ENCODE measurements at places on chromosomes 5 and 9.

GRCh38 chr9:124870723-124871122 lies 8.8 kb downstream of the ARPC5L start:
- DNase-seq = no peak

DNA sequence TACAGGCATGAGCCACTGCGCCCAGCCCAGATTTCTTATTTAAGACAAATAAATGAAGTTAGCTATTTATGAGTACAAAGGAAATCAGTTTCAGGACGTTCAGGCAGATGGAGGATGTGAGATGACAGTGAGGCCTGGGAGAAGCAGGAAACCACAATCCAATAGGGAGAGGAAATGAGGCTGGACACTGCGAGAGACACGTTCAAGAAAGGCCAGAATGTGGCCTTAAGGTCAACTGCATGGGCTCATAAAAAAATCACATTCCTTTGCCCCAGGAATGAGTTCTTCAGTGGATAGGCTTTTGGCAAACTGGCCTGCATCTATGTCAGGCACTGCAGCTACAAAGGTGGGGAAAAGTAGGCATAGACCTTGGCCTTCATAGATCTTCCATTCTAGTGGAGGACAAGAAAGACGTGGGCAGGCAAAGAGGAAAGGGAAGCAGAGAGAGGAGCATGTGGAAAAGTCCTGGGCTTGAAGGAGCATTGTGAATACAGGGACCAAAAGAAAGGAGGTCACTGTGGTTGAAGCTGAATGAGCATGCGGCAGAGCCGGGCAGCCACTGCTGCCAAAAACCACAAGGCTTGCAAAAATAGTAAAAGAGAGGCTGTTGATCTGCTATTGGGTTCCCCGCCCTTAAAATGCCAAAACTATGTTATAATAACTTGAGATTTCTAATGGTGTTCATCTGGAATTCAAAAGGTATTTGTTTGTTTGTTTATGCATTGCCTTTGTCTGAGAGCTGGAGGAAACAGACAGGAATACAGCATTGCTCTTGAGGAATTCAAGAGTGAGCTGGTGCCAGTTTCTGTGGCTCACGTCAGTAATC lies 133.0 kb downstream of the GNA14 start:
- no peak for DNase-seq

DNA sequence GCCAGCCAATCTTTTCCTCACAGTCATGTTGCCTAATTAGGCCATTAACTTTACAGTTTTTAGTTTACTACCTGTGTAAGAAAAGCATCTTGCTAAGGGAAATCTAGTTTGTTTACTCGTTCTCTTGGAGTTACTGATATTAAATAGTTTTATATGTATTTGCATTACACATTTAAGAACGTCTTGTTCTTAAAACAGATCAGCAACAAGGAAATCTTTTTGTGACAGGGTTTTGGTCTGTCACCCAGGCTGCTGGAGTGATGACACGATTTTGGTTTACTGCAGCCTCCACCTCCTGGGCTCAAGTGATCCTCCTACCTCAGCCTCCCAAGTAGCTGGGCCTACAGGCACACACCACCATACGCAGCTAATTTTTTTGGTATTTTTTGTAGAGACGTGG lies 29.2 kb upstream of the MSH3 start:
- DNase-seq = no peak

- DNase-seq = no peak
Measured at GRCh38 chr5:157993986-157994691, 135.2 kb upstream of the CLINT1 start.

GRCh38 chr9:113976915-113977314 lies 100.8 kb downstream of the ZNF618 start:
- no peak for DNase-seq

DNA sequence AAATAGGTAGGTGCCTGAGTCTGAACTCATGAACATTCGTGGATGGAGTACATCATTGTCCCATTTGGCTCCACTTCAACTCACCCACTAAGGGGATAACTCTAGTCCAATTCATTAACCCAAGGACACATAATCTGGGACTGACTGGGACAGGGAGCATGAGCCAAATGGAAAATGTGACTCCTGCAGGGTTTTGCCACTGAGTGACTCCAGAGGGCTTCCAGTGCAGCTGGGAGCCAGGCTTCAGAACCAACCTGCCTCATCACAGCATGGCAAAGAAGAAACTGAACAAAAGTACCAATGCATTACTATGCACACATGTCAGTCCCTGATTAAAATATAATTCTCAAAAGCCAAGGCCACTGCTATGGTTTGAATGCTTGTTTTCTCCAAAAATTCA lies 159.7 kb upstream of the SNX2 start:
- no peak for DNase-seq

GRCh38 chr5:109848130-109848529 lies 158.4 kb downstream of the MAN2A1 start:
- DNase-seq = no peak

DNA sequence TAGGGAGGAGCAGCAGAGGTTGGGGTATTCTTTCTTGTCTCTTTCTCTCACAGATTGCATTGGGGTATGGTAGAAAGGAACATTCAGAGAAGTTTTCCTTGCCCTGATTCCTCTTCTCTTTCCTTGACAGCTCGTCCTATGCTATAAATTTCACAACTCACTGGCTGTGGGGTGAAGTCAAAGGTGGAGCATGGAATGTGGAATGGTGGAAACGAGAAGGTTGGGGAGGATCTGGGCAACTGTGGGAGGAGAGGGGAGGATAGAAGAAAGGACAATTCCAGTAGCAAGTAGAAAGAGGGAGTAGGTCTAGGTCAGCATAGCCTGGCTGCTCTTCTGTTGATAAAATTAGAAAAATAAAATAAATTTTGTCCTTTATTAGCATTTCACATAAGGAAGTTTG lies 39.0 kb upstream of the POC5 start:
- DNase-seq = no peak

GRCh38 chr5:82388181-82388580 lies 110.0 kb upstream of the RPS23 start:
- no peak for DNase-seq

- DNase-seq = no peak
Measured at GRCh38 chr9:38394416-38394815, 1.9 kb downstream of the ALDH1B1 start.

GRCh38 chr5:157511651-157512644 lies 51.9 kb downstream of the NIPAL4 start:
- peak; percentile 83 for DNase-seq

GRCh38 chr5:173258466-173258865 lies 23.5 kb upstream of the NKX2-5 start:
- DNase-seq = no peak

GRCh38 chr5:1152156-1152555 lies 40.3 kb upstream of the SLC12A7 start:
- DNase-seq = peak; percentile 48

DNA sequence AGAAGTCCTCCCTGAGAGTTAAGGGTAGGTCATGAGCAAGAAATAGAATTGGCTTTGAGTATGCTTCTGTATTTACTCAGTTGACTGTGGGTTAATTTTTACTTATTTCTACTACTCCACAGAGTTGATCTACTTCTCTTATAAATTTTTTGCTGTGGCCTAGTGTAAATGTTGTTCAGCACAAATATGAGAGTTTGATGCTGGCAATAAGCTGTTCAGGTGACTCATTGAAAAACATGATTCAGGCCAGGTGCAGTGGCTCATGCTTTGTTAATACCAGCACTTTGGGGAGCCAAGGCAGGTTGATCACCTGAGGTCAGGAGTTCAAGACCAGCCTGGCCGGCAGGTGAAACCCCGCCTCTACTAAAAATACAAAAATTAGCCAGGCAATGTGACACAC lies 4.5 kb upstream of the CDK7 start:
- DNase-seq = no peak

DNA sequence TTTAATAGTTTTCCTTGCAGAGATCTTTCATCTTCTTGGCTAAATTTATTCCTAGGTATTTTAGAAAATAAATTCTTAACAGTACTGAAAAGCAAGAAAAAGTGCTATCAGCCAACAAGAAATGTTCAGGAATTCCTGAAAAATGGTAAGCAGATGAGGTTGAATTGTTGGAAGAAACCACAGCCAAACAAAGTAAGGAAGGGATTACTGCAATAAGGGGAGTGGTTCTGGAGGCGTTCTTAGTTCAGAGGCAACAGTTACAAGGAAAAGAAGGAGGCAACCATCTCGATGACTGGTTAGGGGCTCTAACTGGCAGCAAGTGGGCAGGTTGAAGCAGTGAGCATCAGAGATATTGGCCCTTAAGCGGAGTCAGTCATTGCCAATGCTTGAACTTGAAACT lies 12.8 kb upstream of the OR13J1 start:
- no peak for DNase-seq

GRCh38 chr5:6736524-6737042 lies 23.4 kb downstream of the TENT4A start:
- no peak for DNase-seq

GRCh38 chr5:26666371-26666770 lies 372.0 kb downstream of the CDH9 start:
- DNase-seq = no peak

DNA sequence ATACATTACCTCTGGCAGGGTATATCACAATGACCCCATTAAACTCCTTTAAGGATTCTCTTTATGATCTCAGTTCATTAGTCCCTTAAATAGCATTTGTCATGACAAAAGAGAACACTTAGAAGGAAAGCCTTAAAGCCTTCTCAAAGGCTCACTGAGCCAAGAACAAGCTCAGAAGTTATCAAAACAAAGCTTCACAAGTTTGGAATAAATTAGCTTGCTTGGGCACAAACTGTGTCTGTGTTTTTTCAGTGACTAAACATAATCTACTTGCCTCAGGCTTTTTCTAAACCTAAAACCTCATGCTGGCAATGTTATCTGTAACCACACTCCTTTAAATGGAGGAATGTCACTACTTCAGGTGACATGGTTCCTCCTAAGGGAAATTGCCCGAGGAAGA lies 1114.9 kb upstream of the C9orf72 start:
- DNase-seq = no peak

DNA sequence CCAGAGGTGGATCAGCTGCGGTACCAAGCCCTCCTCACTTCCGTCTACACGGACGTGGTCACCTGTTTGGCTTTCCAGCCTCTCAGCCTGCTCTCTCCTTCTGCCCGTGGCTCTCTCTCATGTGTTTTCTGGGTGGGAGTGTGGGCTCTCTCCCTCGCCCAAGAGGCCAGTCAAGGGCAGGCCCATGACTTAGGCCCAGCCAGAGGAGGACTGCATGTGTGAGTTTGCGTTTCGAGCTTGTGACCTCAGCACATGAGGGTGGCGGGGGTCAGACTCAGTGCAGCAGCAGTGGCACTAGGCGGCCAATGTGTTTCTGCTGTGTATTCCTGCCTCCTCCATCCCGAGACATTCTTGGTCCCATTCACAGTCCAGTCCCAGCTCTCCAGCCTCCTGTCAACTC lies 82.5 kb upstream of the SMIM23 start:
- no peak for DNase-seq

DNA sequence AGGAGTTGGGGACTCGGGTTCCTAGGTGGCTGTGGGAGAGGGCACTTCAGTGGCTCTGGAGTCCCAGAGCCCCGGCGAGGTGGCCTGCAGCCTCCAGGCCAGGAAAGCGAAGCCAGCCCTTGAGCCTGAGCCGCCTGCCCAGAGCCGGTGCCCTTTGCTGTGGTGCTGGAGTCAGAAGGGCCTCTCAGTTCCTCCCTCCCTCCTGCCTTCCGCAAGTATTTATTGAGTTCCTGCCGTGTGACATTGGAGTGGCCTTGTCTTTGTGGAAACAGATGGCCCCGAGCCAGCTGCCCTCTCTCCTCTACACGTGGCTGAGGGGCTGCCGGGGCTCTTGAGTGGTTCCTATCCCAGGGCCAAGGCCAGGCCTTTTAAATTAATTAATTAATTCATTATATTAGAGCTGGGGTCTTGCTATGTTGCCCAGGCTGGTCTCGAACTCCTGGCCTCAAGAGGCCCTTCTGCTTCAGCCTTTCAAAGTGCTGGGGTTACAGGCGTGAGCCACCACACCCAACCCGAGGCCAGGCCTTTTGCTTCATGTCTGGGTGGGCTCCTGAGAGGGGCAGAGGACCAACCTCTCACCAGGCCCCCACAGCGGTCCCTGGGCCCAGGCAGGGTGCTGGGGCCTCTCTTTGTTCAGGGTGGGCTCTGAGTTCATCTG lies 45.6 kb upstream of the IER5L start:
- no peak for DNase-seq

GRCh38 chr5:180599590-180599914 lies 8.3 kb upstream of the SCGB3A1 start:
- peak; percentile 4 for DNase-seq

GRCh38 chr5:171872666-171873065 lies 87.0 kb downstream of the SMIM23 start:
- no peak for DNase-seq

DNA sequence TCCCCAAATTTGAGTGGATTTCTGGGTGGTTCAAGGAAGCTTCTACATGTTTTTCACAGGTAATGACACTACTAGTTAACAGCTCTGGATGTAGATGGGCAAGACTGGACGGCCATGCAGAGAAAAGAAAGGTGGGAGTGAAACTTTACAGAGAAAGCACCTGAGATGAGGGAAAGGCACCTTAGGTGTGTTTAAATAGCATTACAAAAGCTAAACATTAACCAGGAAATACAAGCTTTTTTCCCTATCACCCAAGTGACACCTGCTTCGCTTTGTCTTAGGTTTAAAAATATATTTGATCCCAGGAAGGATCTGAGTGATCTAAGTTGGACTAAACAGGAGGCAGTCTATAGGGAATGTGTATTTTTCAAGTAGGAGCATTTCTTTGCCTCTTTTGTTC lies 8.3 kb downstream of the C9orf152 start:
- no peak for DNase-seq

GRCh38 chr9:123863164-123863855 lies 66.6 kb downstream of the DENND1A start:
- no peak for DNase-seq

- no peak for DNase-seq
Measured at GRCh38 chr5:143559586-143560109, 156.2 kb upstream of the NR3C1 start.

GRCh38 chr5:33411498-33411897 lies 29.3 kb upstream of the TARS1 start:
- no peak for DNase-seq

DNA sequence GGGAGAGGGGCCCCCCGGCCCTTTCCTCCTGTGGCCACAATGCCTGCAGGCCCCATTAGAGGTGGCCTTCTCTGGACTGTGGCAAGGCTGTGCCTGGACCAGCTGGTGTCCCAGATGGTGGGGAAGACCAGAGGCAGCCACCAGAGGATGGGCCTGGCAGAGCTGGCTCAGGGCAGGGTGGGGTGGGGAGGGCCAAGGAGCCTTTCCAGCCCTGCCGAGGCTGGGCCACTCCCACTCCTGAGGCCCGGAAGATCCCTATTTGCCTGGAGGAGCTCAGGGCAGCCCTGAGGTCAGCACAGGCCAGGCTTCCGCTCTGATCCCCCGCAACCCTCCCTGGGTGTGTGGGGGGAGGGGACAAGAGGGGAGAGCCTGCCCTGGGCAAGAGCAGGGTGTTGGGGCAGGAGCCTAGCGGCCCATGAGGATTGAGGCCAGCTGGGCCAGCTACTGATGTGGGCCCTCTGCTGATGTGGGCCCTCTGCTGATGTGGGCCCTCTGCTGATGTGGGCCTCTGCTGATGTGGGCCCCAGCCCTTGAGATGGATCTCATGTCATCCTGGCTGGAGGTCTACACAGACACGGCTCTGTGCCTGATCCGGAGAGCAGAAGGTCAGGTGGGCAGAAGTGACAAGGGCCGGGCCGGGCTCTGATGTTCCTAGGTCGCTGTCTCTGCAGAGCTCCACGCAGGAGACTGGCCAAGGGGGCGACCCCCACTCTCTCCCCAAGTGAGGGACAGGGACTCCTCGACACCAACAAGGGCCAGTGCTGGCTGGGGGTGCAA lies 6.0 kb downstream of the MRPS2 start:
- DNase-seq = no peak
